ENCODE measurements at places on chromosomes 12 and 14.

- peak; percentile 62 for DNase-seq
These were observed 65.6 kb upstream of the PTGR2 start for GRCh38 chr14:73785834-73786635.

GRCh38 chr12:81092053-81092452 lies 14.2 kb downstream of the ACSS3 start:
- no peak for DNase-seq

- DNase-seq = no peak
These were observed 3.3 kb downstream of the ACVR1B start for GRCh38 chr12:51954561-51955361.

GRCh38 chr14:47874350-47874749 lies 198.9 kb upstream of the MDGA2 start:
- no peak for DNase-seq

DNA sequence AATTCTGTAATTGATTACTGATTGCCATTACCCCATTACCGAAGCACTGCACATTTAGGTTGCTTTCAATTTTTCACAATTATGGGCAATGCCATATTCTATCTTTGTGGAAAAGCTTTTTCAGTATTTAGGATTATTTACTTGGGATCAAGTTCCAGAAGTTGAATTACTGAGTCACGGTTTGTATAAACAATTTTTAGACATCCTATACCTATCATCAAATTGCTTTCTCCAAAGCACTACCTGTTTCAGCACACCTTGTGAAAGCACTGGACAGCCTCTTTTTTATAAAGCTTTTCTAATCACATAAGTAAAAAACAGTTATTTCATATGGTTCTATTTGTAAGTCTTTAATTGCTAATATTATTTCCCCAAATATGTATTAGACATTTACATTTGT lies 221.5 kb upstream of the CAND1 start:
- DNase-seq = no peak

GRCh38 chr12:55470088-55470829 lies at the start of gene OR6C70:
Gene OR6C70, minus strand, starts transcription at chr12:55470138. Its CDS starts 0 bp downstream, at chr12:55470138.
- DNase-seq = no peak

GRCh38 chr12:41856228-41856627 lies 288.4 kb downstream of the GXYLT1 start:
- DNase-seq = no peak

- peak; percentile 86 for DNase-seq
These were observed at the start of gene TXNRD1 for GRCh38 chr12:104215638-104216297. Gene TXNRD1, plus strand, starts transcription at chr12:104215779. Its CDS starts 24 bp downstream, at chr12:104215803.

DNA sequence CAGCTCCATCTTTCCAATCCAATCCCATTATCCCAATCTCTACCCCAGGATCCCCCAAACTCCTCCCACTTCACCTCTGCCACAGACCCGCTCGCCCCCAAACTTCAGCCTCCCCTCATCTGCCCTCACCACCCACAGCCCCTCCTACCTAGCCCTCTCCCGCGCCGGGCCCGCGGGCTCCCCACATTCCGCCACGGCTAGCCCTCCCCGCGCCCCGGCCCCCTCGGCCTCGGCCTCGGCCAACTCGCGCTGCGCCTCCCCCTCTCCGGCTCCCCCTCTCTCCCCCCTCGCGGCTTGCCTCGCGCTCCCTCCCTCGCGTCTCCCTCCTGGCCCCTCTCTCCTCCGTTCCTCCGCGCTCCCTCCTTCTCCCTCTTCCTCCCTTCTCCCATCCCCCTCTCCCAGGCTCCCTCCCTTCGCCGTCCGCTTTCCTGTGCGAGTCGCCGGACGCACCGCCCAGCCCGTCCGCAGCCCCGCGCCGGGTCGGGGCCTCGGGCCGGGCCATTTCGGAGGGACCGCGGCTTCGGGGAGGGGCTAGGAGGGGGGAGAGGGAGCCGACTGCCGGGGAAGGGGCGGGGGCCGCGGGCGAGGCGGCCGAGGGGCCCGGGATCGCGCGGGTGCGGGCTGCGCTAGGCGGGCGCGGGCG lies at the start of gene ATN1:
TSS of gene ATN1 (plus strand) at position 581 of the 643 bp plus-strand sequence. CDS start 6,043 bp downstream, outside the sequence.
- peak; percentile 53 for DNase-seq

GRCh38 chr14:85093631-85094330 lies 436.2 kb upstream of the FLRT2 start:
- no peak for DNase-seq

GRCh38 chr12:52054231-52054832 lies 3.1 kb downstream of the NR4A1 start:
- no peak for DNase-seq

GRCh38 chr12:117450209-117450608 lies 88.8 kb upstream of the NOS1 start:
- DNase-seq = no peak

DNA sequence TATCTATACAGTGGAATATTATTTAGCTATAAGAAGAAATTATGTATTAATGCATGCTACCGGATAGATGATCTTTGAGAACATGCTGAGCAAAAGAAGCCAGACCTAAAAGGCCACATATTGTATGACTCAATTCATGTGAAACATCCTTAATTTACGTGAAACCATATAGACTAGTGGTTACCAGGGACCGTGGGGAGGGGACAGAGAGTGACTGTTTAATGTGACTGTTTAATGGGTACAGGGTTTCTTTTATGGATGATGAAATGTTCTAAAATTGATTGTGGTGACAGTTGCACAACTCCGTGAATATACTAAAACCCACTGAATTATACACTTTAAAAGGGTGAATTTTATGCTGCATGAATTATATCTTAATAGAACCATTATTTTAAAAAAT lies 8.5 kb upstream of the BCL7A start:
- DNase-seq = no peak

DNA sequence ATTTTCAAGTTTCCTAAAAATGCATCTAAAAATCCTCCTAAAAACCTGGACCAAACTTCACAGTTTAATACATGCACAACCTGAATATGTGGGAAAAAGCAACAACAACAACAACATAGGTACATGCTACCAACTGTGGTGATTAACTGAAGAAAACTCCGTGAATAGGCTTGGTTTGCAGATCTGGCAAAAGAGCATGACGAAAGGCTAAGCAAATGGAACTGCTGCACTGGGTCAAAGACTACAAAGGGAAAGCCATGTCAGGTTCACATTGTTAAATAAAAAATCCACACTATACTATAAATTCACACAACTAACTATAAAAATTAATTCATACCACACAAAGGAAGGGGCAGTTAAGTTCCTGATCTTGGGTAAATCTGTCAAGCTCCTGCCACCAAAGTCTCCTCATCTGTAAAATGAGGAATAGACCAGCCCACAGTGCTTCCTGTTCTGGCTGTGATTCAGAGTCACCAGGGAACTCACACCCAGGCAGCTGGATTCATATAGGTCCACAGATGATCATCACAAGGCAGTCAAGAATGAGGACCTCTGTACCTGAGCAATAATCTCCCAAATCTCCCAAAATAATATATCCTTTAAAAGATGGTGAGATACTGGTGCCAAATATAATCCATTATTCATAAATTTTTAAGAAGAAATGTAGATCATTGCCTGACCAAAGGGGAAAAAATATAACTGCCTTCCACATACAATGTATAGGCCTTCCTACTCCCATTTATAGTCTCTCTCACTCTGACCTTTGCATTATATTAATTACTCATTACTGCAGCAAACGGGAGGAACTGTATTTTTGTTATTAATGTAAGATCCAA lies 7.0 kb downstream of the CORO1C start:
- no peak for DNase-seq

DNA sequence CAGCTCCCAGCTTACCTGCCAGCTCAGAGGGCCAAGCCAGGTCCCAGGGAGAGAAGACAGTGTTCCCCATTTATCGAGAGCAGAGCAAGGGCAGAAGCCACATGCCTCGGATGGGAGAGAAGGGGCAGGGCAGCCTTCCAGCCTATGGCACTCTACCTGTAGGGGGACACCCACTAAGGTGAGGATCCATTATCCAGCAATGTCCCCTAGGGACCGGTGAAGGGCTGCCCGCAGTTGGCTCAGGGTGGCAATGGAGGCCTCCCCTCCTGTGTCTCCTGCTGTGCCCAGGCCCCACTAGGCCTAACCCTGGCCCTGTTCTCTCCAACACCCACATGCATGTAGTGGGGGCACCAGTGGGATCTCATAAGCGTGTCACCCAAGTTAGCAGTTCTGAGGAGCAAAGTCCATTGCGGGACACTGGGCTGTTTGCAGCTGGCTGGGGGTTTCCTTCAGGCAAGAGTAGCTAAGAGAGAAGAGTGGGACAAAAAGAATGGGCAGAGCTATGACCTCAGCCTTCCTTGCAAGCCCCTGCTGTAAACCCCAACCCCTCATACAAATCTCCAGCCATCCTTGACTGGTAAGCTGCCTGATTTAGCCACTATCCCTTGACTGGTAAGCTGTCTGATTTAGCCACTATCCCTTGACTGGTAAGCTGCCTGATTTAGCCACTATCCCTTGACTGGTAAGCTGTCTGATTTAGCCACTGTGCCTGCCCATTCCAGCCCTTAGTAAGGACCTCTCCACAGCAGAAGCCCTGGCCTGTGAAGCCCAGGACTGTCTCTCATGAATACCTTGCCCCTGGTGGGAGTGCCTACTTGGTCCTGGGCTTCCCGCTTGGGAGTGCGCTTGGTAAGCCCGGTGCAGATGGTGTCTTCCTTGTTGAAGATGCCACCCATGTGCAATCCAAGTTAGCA lies 5.2 kb upstream of the ASB2 start:
- DNase-seq = no peak

- DNase-seq = no peak
These were observed 177.1 kb upstream of the PARP11 start for GRCh38 chr12:4050340-4050739.

GRCh38 chr12:33488036-33488435 lies 48.4 kb upstream of the SYT10 start:
- no peak for DNase-seq

GRCh38 chr14:68940614-68941185 lies 38.4 kb downstream of the ACTN1 start:
- no peak for DNase-seq

DNA sequence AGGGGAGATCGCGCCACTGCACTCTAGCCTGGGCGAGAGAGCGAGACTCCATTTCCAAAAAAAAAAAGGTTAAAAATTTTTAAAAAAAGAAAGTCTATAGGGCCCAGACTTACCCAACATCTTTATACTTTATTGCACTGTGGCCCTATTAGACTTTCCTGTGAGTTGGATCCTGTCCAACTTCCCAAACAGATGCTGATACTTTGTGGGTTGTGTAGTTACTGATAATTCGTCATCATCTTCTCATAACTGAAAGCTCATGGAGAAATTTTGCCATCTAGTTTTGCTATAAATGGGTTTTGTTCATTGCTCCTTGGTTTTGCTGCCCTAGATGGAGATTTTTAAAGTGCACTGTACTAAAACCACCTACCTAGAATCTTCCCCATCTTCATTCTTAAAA lies 31.1 kb downstream of the APOBEC1 start:
- DNase-seq = no peak

- no peak for DNase-seq
These were observed 105.8 kb downstream of the AKAP6 start for GRCh38 chr14:32434880-32435279.

DNA sequence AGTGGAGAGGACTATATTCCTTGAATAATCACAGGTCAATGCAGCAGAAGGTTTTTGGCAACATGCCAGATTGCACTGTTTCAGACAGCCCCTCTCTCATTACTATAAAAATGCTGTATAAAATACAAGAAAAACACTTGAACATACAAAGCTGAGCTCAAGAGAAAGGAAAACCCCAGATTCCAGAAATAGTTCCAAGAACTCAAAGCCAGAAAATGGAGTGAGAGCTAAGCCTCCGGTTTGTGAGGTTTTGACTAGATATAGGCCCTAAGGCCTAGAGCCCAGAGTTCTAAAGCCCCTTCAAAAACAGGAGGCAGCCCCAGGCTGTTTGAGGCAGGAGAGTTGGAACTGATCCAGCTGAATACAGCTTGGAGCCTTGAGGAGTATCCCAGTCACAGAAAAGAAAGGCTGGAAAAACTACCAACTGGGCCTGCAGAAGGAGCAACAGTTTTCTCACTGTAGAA lies 29.4 kb upstream of the ACTN1 start:
- no peak for DNase-seq

GRCh38 chr12:70660620-70661219 lies 23.5 kb upstream of the PTPRB start:
- no peak for DNase-seq
